ENCODE measurements at places on chromosomes 16 and 17.

GRCh38 chr16:51072591-51072990, 78.5 kb downstream of the SALL1 start:
- no peak for DNase-seq

DNA sequence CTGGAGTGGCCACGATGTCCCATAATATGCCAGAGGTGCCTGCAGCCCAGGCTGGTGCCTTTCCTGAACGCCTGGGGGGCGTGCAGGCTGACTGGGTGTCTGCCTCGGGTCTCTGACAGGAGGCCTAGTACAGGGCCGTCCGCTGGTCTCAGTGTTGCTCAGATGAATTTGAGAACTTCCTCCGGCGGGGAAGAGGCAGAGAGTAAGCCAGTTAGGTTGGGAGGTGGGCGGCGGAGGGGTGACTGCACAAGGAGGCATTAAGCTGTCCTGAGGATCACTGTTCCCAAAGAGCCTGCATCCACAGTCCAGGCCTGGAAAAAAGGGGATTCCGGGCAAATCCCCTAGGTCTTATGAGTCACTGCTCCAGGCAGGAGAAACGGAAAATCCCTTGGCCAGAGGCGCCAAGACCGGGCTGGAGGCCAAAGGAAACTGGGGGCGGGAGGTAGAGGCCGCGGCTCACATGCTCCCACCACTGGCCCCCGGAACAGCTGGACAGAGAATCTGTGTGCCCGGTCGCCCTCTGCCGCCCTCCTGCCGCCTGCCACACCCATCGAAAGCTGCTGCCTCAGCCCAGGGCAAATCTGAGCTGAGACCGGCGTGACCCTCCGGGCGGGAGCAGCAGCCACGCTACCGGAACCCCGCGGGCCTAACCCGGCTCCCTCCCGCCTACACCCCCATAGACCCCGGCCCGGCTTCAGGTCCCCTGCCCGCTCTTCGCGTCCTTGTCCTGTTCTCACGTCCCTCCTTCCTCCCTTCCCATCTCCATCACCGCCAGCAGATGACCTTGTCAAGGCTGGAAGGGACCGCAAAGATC, 1.2 kb downstream of the TRIM47 start:
- no peak for DNase-seq

DNA sequence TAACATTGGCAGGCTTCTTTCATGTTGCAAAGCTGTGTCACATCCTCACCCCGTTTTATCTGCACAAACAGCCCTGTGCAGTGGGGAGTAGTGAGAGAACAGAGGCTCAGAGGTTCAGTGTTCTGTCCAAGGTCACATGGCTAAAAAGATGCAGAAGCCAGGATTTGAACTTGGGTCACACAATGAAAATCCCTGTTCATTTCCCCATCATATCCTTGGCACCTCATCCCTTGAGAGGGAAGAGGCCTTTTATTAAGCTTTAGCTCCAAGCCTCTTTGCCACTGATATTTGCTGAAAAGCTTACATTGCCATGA, 106.6 kb downstream of the AMFR start:
- no peak for DNase-seq

DNA sequence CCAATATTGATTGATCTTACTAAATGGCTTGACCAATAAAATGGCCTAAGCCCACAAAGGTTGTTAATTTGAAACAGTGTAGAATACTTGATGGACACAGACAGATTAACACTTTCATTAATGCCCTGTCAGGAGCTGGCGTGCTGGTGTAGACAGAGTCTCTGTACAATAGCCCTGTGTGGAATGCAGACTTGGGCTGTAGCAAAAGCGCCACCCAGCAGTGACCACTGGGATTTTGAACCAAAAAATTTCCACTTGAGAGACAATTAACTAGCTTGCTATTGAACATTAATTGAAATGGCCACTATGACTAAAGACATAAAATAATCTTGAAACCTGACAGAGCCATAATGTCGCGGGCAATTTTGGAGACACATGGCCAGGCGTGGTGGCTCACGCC, 19.7 kb upstream of the GUCY2D start:
- no peak for DNase-seq

DNA sequence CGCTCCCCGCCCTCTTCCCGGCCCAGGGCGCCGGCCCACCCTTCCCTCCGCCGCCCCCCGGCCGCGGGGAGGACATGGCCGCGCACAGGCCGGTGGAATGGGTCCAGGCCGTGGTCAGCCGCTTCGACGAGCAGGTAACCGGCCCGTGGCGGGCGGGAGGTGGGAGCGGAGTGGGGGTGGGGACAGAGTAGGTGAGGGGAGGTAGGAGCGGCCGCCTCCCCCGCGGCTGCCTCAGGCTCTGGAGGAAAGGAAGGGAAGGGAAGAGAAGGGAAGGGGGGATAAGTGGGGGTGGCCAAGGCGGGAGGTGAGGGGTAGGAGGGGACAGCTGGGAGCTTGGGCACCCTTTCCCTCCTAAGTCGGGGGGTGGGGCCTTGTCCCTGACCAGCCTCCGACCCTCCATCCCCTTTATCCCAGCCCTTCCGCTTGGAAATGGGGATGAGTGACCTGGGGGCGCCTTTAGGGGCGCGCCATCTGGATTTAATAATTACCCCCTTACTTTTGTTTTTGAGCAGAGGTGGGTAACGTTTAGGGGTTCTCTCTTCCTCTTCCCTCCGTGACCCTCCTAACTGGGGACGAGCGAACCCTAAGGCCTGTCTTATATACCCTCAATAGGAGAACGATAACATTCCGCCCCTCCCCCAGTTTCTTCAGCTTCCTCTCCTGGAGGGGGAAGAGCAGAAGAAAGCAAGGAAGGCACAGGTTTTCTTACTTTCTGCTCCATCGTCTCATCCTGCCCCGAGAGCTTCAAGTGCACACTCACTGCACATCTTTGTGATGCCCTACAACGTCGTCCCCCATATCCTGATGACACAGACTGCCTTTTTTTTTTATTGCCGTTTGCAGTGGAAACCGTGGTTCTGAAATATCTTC, 694 bp downstream of the NF1 start:
- DNase-seq: no peak

DNA sequence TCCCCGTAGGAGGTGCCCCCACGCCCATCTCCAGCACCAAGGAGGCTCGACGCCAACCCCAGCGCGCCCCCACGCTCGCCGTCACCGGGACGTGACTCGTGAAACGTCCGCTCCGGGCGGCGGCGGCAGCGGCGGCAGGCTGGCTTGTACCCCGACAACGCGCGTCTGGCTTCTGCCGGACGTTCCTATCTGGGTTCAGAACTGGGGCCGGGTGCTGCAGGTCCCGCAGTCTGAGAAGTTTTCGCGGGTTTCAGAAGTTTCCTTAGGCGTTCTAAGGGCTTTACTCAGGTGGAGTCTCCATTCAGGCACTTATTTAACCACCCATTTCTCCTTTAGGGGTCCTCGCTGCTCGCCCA, 672 bp upstream of the ALKBH5 start:
- peak; percentile 68 for DNase-seq

GRCh38 chr17:49574945-49575678, 559 bp upstream of the NXPH3 start:
- DNase-seq: no peak

- no peak for DNase-seq
These were observed 532 bp downstream of the ARRB2 start for GRCh38 chr17:4710693-4711634.

DNA sequence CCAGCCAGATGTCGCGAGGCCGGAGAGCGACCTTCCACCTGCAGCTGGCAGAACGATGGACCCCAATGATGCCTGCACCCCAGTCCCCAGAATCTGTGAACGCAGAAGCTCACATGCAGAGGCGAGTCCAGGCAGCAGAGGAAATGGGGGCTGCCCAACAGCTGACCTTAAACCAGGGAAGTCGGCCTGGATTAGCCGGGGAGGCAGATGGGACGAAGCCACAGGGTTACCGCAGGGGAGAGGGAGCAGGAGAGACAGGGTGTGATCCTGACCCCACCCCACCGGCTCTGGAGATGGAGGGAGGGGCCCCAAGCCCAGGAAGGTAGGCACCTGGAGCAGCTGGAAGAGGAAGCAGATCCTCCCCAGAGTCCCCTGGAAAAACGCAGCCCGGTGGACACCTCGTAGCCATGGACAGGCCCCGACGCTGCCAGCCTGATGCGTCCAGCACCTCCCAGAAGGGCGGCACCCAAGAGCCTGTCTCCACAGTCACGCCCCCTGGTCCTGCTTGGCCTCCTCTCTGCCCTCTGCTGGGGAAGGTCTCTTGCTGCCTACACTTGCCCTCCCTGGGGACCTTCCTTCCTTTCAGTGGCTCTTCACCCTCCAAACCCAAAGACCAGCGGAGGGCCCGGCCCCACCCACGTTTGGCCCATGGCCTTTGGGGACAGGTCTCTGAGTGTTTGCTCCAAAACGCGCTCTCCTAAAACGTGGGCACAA, 37.3 kb downstream of the PIEZO1 start:
- peak; percentile 24 for DNase-seq

GRCh38 chr16:48597563-48598387, 12.2 kb downstream of the N4BP1 start:
- no peak for DNase-seq

DNA sequence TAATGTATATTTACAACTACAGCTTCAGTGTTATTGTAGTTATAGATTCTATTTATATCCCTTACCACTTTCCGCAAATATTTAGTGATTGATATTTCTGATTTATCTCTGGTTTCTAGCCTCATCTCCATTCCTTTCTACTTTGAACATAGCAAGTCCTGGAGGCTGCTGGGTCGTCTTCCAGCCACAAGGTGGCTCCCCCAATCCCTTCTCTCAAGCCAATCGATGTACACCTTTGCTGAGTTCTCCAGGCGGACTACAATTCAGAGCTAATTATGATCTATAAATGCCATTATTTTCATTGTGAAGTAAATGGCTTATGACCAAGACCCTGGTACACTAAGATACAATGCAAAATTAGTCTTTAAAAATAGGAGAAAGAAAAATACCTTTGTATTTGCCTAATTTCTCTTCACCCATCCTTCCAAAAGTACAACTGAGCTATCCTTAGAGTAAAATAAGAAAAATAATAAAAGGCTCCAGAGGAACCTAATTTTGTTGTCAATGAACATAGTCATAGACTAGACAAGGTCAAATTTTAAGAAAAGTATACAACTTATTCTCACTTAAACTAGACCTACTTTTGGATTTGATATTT, 122.1 kb downstream of the SKAP1 start:
- peak; percentile 26 for DNase-seq

DNA sequence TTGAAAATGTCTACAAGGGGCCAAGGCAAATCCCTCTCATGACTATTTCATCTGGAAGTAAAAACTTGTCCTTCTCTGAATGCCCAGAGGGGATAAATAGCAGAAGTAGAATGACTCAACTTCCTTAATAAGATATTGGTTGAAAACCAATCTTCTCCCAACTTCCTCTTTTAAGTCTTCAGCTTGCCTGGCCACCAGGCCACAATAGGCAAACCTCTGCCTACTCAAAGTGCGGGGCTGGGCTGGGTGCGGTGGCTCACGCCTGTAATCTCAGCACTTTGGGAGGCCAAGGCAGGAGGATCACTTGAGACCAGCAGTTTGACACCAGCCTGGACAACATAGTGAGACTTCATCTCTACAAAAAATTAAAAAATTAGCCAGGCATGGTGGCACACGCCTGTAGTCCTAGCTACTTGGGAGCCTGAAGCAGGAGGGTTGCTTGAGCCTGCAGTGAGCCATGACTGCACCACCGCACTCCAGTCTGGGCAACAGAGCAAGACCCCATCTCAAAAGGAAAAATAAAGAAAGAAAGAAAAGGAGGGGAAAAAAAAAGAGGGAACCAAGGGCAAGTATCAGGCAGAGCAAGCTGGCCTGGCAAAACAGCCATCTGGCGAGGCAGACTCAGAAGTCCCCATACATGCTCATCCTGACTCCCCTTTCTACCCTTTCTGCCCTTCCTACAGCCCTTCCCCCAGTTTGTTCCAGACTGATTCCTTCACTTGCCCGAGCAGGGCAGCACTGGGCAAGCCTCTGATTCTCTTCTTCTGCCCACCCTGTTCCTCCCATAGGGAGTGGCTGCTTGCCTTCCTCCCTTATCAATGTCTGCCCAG, 20.6 kb downstream of the MAP3K14 start:
- no peak for DNase-seq

DNA sequence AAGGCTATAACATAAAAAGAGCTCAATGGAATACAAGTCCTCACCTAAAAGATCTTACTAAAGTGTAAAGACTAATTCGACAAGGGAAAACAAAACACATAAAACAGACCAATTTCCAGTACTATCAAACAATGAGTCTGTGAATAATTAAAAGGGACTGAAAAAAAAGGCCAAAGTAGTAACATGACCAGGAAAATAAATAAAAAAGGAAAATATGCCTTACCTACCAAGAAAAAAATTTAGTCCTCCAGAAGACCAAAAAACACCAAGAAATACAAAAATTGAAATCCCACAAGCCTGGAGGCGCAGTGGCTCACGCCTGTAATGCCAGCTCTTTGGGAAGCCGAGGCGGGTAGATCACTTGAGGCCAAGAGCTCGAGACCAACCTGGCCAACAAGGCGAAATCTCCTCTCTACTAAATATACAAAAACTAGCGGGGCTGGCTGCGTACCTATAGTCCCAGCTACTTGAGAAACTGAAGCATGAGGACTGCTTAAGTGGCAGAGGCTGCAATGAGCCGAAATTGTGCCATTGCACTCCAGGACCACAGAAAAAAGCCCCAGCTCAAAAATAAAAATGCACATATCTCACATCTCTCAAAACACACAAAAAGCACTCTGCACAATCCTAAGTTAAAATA, 60.8 kb downstream of the TEX14 start:
- DNase-seq: peak; percentile 13

- peak; percentile 34 for DNase-seq
These were observed at the start of gene VASN for GRCh38 chr16:4371357-4372000. TSS of gene VASN (plus strand) at chr16:4371848. CDS start at chr16:4380878, 9,030 bp downstream.

GRCh38 chr17:80106176-80106575, 4.8 kb downstream of the GAA start:
- no peak for DNase-seq

GRCh38 chr17:81418710-81419318, 23.6 kb downstream of the BAHCC1 start:
- no peak for DNase-seq

DNA sequence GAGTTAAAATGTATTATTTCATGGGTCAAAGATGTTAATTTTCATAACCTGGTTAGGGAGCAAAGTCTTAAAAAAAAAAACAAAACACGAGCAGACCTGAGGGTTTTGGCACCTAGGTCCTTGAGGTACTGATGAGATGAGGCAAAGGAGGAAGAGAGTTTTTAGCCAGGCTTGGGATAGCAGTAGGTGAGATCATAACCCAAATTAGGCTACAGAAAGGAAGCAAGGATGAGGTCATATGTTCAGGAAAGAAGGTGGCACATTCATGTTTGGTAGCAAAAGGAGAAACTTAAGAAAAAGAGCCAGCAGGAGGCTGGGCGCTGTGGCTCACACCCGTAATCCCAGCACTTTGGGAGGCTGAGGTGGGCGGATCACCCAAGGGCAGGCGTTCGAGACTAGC, 2.8 kb downstream of the ATXN1L start:
- DNase-seq: no peak

GRCh38 chr16:69089091-69089910, 16.2 kb upstream of the HAS3 start:
- peak; percentile 35 for DNase-seq

DNA sequence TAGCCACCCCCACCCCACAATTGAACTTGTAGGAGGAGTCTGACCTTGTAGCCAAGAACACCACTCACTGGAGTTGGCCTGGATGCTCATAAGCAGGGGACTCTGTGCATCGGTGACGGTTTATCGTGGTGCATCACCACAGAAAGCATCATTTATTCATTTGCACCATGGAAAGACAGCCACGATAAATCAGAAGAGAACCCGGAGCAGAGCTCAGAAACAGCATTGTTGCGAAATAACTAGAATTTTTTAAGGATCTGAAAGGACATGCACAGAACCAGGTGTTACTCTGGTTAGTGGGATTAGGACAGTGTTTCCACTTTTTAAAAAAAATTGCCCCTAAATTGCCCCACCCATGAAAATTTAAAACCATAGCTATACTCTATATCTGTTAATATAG, 44.4 kb upstream of the IRX6 start:
- DNase-seq: no peak

All from stimulated activated CD8-positive, alpha-beta memory T cell treated with anti-CD3 and anti-CD28 coated beads, Interleukin-7, amount 100 ng/mL, for 48 hours (primary cell).